AML-193 (cell line): ENCODE measurements at places on chromosomes 2 and 18.

- no peak for DNase-seq
These were observed 68.5 kb downstream of the NCOA1 start for GRCh38 chr2:24559473-24560113.

DNA sequence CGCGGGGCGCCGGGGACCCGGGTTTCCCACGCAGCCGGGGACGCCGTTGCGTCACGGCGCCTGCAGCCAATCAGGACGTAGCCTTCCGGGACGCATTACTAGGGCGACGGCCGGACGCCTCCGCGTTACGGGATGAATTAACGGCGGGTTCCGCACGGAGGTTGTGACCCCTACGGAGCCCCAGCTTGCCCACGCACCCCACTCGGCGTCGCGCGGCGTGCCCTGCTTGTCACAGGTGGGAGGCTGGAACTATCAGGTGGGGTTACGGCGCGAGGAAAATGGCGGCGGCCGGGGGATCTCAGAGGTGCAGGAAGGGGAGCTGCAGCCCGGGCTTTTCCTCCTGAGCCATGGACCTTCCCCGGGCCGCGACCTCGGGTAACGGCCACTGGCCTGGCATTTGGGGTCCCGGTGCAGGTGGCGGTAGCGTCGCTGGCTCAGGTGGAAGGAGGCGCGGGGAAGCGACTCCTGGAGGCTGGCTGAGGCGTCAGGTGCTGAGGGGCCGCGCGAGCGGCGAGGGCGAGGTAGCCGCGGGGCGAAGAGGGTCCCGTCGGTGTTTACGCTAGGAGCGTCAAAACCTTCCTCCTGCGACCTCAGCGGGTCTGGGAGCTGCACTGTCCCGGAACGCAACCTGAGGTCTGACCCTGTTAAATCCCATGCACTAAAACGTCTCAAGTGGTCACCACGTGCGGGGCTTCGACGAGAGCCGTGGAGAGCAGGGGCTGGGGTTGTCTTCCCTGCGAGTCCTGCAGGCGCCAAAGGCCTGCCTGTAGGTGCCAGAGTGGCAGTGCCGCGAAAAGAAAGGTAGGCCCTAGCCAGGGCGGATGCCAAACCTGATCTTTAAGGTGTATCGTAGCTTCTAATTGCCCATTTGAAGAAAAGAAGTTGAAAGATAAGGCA lies at the start of gene LCLAT1:
Gene LCLAT1 (plus strand): TSS at position 98 of the 897 bp plus-strand sequence. CDS start 78,345 bp downstream, outside the sequence.
- DNase-seq, result peak; percentile 50

- DNase-seq, result no peak
These were observed 312.5 kb downstream of the MYCN start for GRCh38 chr2:16252891-16253290.

DNA sequence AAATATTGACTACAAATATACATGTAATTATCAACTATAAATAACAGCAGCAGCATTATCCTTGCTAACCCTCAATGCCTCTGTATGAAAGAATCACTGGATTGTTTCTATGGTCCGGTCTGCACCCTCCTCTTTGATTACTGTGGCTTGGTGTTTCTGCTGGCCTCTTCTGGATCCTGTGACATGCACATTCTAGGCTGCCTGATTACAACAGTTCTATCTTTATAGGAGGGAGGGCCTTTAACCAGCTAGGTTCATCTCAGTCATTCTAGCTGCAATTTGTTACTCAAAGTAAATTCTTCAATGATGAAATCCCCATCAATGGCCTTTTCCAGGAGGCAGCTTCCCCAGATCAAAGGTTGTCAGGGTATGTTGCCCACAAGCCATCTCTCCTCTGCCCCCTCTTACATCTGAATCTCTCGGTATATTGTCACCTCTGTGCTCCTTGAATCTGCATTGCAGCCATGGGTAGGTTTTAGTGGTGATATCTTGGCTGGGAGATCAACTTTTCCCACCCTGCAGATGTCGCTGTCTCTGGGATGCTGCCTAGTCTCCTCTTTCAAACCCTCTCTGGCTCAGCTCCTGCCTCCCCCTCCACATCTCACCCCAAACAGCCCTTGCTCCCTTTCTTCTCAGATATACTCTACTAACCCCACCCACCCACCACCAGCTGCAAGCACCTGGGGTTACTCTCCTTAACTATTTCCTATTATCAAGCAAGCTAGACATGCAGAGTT lies 106.2 kb upstream of the BZW1 start:
- no peak for DNase-seq

DNA sequence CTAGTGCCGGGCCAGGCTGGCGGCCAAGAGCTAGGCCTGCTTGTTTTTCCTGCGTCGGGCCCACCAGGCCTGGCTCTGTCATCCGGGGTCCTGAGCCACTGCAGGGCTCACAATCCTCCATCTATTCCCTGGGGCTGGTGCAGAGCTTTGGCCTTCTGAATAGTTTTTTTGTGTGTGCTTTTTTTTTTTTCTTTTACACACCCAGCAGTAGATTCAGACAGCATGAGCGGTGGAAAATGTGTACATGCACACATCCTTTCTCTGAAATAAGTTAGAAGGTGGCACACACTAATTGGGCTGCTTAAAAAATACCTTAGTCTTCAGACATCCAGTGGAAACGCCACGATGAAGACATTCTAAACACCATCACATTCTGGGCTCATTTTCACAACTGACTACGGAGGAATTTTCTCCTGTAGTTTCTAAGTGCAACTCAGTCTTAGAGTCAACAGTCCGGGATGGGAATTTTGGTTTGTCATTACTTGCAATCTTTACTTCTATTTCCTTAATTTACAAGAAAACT lies 6.1 kb downstream of the ZFP36L2 start:
- no peak for DNase-seq
